ENCODE measurements at places on chromosomes 16 and 17. TPM values are rescaled to one million over a fixed set of nuclear protein-coding genes. Genes with fewer than 3 reads are reported as not detected.
A peak's percentile ranks its signal among the peaks of the same experiment; 100 is the strongest.

- DNase-seq = peak; percentile 80
Measured at GRCh38 chr17:48307814-48308411, 122.1 kb downstream of the SKAP1 start.

GRCh38 chr17:62681939-62682381, 54.5 kb downstream of the MRC2 start:
- no peak for DNase-seq

The TMEM132E gene
- not detected for total RNA-seq

- no peak for DNase-seq
Measured at GRCh38 chr17:74446551-74447500, 14.9 kb downstream of the GPRC5C start.

The CTRL gene
- 0.26 TPM for total RNA-seq

DNA sequence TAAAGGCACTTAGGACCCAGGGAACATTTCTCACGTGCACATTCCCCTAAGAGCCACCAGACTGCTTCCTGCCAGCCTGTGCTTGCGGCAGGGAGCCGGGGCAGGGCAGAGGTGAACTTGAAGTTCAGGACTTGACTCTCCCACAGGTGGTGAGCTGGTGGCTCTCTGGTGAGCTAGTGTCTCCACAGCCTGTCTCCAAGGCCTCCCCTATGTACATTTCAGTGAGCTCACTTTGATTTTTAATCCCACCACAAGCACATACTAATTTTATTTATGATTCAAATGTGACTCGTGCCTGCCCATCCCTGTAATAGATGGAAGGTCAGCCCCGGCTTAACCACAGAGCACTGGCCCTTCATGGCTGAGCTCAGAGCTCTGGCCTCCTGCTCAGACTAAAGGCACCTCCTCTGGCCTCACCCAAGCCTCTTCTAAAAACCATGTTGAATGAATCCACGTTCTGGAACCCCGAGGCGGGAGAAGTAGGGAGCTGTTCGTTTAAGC, 9.2 kb downstream of the SNN start:
- DNase-seq = peak; percentile 19

The ABCA6 gene
- 23.1 TPM for total RNA-seq

The GPR139 gene
- total RNA-seq = not detected

GRCh38 chr17:82085931-82086764, 11.9 kb downstream of the FASN start:
- no peak for DNase-seq

DNA sequence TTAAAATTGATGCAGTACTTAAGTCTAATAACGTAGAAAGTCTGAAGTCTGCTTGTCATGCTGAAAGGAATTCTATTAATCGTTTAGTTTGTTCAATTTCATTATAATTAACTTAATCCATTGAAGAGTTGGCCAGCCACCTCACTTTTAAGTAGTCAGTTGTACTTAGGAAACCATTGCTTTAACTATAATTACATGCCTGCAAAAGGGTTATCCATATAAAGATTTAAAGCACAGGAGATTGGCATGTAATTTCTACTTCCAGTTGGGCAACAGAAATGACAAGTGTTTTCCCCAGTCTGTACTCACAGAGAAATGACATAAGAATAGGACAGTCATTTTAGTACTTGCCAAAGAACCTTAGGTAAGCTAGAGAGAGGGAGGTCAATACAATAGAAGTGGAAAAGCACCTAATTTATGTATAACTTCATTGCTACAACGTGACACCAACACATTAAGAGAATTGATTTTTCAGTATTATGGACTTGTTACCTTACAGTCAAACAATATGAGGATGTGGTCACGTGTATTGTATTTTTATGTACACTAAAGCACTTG, 3.7 kb upstream of the USP32 start:
- DNase-seq = no peak

DNA sequence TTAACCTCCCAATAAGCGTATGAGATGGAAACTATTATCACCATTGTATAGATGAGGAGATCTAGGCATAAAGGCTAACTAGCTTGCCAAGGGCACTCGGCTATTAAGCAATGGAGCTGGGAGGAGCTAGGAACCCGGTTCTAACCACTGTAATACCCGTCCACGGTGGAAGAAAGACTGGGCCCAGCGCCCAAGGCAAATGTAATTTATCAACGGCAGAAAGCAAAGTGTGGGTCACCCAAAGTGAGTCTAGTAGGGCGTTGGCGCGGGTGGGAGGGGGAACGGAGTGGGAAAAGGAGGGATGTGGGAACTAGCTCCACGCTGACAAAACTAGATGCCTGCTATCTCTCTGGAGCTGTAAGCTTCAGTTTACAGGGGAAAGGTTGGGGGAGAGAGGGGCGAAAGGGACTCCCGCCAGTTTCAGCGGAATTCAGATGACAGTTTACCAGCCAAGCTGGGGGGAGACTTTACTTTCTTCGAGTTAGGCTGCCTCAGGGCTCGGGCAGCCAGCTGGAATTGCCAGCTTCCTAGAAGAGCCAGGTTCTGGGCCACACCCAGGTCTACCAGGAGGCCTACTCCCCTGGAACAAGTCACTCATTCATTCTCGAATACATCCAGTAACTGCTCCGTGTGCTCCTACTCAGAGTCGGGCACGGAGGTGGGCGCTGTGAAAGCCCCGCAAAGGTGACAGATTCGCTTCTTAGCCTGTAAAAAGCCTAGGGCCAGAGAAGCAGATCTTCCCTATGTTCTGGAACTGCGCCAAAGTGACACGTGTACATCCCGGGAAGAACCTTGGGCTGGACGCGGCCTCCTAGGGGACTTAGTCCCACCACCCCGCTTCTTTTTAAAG, 837 bp downstream of the LRRC59 start:
- peak; percentile 81 for DNase-seq

- no peak for DNase-seq
Measured at GRCh38 chr16:58588406-58588805, 41.2 kb downstream of the CNOT1 start.

GRCh38 chr17:51741458-51741857, 417.1 kb downstream of the CA10 start:
- no peak for DNase-seq

The ZNF232 gene
- total RNA-seq = 7.2 TPM

- DNase-seq = no peak
Measured at GRCh38 chr16:3982216-3982615, 101.7 kb upstream of the CREBBP start.

The CA5A gene
- total RNA-seq = not detected

- peak; percentile 14 for DNase-seq
Measured at GRCh38 chr17:77571155-77571981, 387.1 kb upstream of the TNRC6C start.

All from fibroblast of lung (primary cell).